ENCODE measurements at places on chromosomes 5 and 9.

DNA sequence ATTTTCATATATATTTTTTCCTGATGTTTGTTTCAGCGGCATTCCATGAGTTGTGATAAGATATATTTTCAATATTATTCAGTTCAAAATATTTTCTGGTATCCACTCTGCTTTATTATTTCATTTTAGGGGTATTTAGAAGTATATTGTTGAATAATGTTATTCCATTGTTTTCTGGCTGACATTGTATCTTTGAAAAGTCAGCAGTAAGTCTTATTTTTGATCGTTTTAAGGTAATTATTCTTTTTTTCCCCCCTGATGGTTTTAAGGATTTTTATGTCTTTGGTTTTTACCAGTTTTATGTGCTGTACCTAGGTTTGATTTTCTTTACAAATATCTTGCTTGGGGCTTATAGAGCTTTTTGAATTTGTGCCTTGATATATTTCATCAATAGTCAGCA, 6.6 kb upstream of the GLRA1 start:
- DNase-seq: no peak

- DNase-seq: no peak
These were observed 6.6 kb downstream of the POU4F3 start for GRCh38 chr5:146345240-146345577.

GRCh38 chr9:70046274-70047070, 2.8 kb downstream of the MAMDC2 start:
- peak; percentile 85 for DNase-seq

GRCh38 chr5:113047234-113047633, 70.6 kb downstream of the DCP2 start:
- DNase-seq: peak; percentile 64

GRCh38 chr9:14082732-14083131, 231.2 kb downstream of the NFIB start:
- DNase-seq: no peak

DNA sequence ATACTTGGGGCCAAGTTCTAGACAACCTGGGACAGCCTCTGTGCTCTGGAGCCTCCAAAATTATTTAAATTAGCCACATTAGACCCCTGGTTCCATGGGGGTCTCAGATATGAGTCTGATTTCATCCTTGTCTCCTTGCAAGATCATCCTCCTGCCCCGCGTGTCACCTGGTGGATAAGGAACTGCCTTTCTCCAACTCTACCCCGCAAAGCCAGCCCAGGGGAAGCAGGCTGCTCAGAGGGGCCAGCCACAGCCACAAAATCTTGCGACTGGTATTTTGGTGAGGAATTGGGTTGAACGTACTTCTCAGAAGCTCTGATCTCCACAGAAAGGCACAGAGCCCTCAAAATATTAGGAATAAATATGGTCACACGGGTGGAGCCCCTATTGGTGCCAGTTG, 101.2 kb downstream of the AK8 start:
- DNase-seq: no peak

- no peak for DNase-seq
These were observed 85.8 kb upstream of the TAS2R1 start for GRCh38 chr5:9715891-9716335.

GRCh38 chr9:94913550-94913949, 187.1 kb downstream of the AOPEP start:
- no peak for DNase-seq

DNA sequence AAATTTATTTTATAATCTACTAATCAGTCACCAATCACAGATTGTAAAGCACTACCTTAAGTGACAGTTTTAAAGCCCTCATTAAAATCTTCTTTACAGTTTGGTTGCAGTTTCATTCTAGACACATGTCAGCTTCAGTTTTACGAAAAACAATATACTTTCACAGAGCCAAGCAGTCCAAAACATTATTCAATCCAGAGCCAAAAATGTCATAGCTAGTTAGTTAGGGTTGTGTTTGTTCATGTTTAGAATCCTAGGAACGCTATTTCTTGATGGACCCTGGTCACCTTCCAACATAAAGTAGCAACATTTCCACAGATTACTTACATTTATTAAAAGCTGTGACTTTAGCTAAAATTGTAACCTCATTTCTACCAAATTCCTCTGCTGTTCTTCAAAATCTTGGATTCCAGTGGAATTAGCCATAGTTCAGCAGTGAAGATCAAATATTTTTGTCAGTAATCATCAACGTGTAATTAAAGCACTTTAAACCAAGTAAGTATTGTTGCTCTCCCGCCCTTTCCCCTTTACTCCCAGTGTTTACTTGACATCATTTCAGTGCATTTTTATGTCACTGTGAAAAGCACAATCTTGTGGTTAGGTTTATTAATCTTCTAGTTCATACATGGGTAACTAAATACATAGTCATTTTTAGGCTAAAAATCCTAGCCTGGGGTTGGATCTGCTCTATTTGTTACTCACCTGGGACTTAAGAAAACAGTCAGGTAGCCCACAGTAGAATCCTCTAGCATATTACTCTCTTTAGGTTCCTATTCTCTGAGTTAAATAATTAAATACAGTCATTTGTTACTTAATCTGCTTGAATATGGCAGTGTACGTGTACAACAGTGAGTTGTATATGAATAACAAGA, 74.3 kb downstream of the NIPBL start:
- DNase-seq: peak; percentile 62

DNA sequence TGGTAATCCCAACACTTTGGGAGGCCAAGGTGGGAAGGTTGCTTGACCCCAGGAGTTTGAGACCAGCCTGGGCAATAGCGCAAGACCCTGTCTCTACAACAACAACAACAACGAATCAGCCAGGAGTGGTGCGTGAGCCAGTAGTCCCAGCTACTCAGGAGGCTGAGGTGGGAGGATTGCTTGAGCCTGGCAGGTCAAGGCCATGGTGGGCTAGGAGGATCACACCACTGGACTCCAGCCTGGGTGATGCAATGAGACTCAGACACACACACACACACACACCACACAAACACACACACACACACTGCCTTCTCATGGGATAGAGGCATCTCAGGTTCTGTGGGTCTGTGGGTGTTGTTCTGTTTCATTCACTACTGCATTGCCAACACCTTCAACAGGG, 115.0 kb downstream of the DCP2 start:
- no peak for DNase-seq

DNA sequence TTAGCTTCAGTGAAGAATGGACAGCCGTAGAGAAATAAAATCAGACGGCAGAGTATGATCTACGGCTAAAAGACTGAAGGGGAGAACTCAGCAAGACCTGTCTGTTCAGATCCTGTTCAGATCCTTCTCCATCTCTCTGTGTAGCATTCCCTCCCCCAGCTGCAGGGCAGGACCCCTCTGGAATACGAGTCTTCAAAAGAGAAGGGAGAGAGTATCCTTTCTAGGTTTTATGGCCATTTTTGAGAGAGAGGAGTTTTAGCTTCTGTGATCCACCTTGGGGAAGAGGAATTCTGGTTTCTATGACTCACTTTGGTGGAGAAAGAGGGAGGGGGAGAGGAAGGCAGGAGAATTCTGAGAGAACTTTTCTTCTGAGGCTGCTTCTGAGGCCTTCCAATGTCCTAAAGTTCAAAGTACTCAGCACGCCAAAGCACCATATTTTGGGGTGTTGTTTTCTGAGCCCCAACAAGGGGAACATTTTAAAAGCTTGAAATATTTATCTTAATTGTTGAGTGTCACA, 194.4 kb upstream of the TLE4 start:
- no peak for DNase-seq

DNA sequence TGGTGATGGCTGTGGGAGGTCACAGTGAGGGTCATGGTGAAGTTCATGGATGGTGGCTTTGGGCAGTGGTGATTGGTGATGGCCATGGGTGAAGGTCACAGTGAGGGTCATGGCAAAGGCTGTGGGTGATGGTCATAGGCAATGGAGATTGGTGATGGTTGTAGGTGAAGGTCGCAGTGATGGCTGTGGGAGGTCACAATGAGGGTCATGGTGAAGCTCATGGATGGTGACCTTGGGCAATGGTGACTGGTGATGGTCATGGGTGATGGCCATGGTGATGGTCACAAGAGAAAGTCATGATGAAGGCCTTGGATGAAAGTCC, 115.6 kb upstream of the IRX4 start:
- DNase-seq: no peak

DNA sequence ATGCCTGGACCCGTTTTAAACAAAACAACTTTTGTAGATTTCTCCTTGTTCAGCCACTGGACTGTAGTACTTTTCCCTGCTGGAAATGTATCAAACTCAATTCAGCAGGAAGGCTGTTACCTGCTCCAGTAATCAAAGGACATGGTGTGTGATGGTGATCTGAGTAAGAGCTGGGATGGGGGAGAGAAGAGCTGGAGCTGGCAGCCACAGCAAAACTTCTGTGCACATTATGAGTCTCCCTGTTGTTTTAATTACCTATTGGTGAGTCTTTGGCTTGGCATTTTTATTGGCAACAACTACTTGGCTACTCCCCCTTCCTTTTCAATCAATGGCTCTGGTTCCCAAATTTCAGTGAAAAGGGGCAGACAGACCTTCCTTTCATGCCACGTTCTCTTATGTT, 9.7 kb downstream of the NREP start:
- peak; percentile 57 for DNase-seq

- DNase-seq: peak; percentile 8
These were observed 187.1 kb upstream of the SPEF2 start for GRCh38 chr5:35430381-35431162.

- DNase-seq: no peak
These were observed 702.1 kb downstream of the SEMA5A start for GRCh38 chr5:8843771-8844170.

GRCh38 chr5:126937771-126938170, 92.6 kb downstream of the MARCHF3 start:
- DNase-seq: no peak

- DNase-seq: no peak
These were observed 421.3 kb downstream of the CAAP1 start for GRCh38 chr9:26471261-26471660.

DNA sequence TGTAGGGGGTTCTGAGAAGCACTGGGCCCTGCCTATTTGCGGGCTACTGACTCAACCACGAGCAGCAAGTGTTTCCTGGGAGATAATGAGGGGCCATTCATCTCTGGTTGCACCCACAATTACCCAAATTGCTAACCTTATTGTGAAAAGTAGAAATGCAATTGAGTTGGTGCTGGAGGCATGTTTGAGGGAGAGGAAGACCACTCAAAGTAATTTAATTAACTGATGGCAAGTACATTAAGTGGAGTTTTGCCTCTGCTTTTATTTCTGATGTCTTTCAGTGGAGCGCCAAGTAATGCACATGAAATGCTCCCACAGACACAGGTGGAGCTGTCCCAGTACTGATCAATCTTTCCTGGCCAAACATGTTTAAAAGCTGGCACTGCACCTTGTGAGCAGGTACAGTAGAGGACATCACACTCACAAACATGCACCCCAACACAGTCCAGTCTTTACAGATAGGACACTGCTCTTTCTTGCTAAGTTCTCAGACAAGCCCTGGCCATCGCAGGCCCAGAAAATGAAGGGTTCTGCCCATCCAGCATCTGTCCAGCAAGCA, 195.4 kb downstream of the HSPA4 start:
- no peak for DNase-seq

- no peak for DNase-seq
These were observed 13.1 kb upstream of the EGFLAM start for GRCh38 chr5:38245307-38245706.

GRCh38 chr9:131419026-131419614, 25.2 kb downstream of the PRRC2B start:
- DNase-seq: no peak

GRCh38 chr9:14098486-14099180, 215.3 kb downstream of the NFIB start:
- DNase-seq: no peak

DNA sequence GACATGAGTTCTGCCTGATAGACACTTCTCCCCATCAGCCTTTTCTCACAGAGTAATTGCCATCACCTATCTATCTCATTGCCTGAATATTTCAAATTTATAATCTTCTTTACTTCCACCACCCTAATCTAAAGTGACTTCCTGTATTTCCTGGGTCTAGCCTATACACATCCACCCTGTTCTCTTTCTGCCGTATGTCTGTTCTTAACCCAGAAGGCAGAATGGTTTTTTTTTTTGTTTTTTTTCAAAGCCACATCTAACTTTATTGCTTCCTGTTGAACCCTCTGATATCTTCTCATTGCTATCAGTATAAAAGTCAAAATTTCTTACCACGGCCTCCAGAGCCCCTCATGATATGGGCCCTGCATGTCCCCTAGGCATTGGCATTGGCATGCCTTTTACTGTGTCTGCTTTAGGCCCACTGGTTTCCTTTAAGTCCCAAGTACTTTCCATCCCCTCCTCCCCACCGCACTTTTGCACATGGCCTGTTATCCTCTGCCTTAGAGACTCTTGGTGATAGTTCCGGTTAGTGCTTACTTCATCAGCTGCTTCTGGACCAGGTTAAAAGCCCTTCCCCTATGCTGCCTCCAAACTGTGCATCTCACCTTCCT, 159.9 kb downstream of the MAN2A1 start:
- no peak for DNase-seq

GRCh38 chr5:129362456-129362855, 97.6 kb upstream of the ADAMTS19 start:
- DNase-seq: no peak
